ENCODE measurements at places on chromosomes 7 and 10.

GRCh38 chr7:130492523-130493274, 814 bp downstream of the MEST start:
- no peak for DNase-seq

DNA sequence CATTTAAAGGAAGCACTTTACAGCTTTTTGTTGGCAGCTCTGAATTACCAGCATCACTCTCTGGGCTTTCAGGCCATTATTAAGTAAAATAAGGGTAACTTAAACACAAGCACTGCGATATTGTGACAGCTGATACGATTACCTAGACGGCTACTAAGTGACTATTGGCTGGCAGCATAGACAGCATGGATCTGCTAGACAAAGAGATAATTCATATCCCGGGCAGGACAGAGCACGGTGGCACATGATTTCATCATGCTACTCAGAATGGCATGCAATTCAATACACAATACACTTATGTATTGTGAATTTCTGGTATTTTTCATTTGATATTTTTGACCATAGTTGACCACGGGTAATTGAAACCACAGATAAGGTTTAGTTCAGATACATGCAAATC, 522.0 kb upstream of the LRRN3 start:
- no peak for DNase-seq

GRCh38 chr7:107039199-107039900, 5.2 kb upstream of the PRKAR2B start:
- DNase-seq = no peak

- no peak for DNase-seq
These were observed 89.7 kb downstream of the HIPK2 start for GRCh38 chr7:139687980-139688632.

GRCh38 chr7:76063525-76063924, 15.6 kb downstream of the MDH2 start:
- DNase-seq = no peak

GRCh38 chr7:144761493-144761892, 74.4 kb downstream of the TPK1 start:
- DNase-seq = no peak

Measured in cortex of kidney (tissue), 1 donor.